GOT3 (cell line): ENCODE measurements at places on chromosomes 3 and 15.

DNA sequence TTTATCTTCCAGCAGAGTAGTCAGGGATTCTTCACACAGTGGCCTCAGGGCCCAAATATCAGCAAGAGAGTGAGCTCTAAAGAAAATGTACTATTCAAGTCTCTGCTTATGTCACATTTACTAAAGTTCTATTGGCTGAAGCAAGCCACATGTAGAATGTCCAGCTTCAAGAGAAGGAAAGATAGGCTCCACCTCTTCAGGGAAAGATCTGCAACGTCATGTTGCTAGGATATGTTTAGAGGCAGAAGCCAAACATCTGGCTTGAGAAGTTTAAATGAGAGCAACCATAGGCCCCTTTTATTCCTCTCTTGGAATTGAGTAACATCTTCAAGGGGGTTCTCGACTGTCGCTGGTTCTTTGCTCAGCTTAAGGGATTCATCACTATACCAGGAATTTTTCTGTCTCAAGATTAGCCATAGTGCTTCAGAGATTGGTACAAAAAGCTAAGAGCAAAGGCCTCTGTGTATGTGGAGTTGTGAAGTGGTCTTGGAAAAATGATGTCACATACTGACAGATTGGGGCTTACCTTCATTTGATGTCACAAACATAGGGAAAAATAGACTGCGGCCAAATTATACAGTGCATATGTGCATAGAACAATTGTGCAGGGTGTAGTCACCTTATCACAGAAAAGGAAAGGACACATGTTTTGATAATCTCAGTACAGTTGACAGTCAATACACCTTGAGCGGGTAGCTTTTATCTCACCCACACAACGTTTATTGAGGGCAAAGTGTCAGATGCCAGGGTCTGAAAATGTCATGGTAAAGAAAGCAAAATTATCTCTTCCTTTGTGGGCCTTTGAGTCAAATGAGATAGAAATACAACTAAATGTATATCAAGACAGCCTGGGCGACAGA, 11.3 kb upstream of the THRB start:
- DNase-seq, result no peak

DNA sequence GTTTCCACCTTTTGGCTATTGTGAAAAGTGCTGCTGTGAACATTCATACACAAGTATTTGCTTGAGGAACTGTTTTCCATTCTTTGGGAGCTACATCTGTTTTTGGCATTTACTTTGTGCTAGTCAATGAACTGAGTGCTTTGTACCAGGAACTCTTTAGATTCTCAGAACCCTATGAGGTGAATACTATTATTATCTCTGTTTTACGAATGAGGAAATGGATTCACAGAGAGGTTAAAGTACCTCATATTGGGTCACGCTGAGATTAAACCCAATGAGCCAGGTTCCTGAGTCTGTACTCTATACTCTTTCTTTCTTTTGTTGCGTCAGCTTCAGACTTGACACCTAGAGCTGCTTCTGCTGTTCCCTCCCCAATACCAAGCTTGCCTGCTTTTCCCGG, 358.1 kb downstream of the CNTN4 start:
- DNase-seq, result no peak

GRCh38 chr3:32700244-32700643, 15.3 kb downstream of the CNOT10 start:
- no peak for DNase-seq

DNA sequence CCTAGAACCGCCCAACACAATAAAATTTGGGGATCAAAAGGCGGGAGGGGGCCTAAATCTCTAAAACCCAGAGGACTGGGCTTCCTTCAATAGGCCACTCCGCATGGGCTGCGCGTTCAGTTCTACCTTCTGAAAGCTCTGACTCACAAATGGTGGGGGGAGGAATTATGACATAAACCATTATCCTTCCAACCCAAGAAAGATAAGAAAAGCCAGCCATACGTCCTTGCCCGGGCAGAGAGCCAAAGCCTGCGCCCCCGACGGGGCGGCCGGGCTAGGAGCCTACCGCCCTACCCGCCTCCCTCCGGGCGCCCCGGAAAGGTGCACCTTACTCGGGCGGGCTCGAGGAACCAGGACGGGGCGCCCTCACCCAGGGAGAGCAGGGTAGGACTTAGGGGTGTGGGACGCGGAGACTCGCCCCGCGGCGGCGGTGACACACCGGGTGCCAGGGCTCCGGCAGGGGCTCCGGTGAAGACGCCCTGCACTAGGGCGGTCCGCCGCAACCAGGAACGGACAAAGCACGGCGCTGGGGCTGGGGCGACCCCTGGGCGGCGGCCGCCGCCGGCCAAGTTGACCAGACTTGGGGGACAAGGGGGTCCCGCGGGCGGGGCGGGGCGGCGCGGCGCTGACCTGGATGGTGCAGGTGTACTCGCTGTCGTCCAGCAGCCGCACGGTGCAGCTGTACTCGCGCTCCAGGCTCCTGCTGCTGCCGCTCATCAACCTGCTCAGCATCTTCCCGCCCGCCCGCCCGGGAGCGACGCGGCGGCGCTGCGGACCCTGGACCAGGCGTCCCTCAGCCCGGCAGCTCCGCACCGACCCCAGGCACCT, 534 bp downstream of the FRMD5 start:
- DNase-seq, result no peak

DNA sequence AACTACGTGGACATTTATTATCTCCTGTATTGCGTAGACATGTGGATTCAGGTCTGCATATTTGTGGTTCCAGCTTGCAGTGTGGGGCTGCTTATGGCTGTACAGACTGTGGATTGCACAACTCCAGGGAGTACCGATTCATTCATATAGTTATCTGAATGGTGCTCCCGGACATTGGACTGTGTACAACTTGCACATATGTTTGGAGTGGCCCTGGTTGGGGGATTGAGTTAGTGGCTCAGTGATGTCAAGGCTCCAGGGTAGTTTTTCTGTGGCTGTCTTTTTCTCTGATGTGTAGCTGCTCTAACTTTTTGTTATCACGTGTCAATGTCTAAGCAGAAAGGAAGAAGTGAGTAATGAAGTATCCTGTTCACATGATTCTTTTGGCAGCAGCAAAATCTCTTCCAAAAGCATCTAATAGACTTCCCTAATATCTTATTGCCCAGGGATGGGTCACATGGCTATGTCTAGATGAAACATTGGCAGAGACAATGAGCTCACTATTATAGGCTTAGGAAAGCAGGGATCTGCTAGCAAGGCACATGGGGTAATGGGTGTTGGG, 15.8 kb downstream of the ST3GAL6 start:
- DNase-seq, result no peak

DNA sequence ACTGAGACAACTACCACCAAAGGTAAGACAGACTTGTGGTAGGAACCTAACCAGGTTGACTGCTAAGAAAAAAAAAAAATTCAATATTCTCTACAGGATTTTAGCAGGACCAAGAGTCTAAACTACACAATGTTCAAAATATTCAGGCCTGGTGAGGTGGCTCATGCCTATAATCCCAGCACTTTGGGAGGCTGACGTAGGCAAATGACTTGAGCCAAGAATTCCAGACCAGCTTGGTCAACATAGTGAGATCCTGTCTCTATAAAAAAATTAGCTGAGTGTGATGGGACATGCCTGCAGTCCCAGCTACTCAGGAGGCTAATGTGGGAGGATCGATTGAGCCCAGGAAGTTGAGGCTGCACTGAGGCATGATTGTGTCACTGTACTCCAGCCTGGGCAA, 341.6 kb upstream of the WNT5A start:
- DNase-seq, result no peak

DNA sequence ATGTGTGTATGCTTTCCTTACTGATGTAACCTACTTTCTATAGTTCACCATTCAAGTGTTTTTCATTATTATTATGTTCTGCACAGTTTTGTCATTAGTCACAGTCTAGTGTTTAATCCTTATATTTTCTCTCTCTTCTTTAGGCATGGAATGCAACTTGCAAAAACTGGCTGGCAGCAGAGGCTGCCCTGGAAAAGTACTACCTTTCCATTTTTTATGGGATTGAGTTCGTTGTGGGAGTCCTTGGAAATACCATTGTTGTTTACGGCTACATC, 6.9 kb downstream of the SUCNR1 start:
- no peak for DNase-seq

- no peak for DNase-seq
Measured at GRCh38 chr3:179000659-179001058, 71.0 kb downstream of the ZMAT3 start.

- DNase-seq, result no peak
Measured at GRCh38 chr3:139794469-139795265, 116.9 kb upstream of the NMNAT3 start.

DNA sequence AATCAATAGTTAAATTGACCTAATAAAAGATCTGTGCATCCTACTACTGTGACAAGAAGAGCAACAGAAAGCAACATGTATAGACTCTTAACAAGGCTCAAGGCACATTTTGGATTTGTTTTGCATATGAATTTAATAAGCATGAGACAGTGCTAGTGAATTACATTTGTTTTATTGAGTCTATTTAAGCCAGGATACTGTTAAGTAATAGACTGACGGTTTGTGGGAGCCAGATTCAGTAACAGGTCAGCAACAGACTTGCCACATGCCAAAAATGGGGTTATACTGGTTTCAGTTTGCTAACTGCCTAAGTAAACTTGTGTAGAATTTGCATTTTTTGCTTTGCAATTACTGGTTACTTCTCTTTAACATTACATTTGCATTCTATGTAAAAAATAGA, 54.0 kb downstream of the MBNL1 start:
- DNase-seq, result no peak

DNA sequence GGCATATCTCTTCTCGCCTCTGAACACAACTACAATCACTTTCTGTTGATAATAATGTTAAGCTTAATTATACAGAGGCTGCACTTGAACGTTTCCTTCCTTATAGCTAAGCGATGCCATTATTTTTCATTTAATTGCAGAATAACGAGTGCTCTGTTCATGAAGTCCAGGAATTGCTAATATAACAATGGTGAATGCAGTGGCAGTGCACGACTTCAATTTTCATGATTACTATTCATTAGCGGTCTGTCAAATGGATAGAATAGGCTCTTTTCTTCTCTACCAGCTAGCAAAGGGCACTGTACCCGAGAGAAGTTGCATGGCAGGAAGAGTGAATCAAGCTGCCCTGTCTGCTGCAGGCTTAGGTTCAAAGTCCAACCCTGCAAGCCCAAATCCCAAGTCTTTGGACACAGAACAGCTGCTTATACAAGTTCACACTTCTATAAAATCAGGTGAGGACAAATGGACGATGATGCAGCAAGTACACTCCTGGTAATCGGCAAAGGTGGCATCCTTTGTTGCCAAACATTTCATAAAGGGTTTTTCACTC, 75.6 kb downstream of the PDZRN3 start:
- no peak for DNase-seq

- no peak for DNase-seq
Measured at GRCh38 chr3:23984934-23985333, 39.8 kb downstream of the NR1D2 start.

- DNase-seq, result no peak
Measured at GRCh38 chr3:159029306-159030026, 227.6 kb downstream of the MFSD1 start.

DNA sequence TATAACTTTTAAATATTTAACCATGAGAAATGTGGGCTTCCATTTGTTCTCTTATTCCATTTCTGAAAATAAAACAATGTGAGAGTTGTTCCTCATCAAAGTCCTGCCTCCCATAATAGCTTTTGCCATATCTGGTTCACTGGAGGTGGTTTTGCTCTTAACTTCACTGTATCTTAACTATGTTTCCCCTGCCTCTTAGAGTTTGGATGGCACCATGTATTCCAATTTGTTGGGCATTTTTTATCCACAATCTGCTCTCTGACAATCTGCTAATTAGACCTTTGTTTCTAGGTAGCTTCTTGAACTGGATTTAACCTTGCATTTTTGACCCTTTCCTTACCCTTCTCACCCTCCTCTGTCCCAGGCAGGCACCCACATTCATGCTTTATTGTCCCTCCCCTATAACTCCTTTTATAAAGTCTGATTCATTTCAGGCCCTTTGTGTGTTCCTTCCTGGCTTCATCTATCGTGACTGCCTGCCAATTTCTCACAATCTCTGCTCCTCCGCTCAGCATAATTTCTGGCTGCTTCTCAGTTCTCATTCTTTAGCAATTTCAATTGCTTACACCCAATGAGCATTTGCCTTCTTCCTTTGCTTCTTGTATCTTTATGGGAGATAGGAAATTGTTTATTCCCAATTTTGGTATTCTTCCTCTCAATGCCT, 144.2 kb upstream of the ARHGEF26 start:
- DNase-seq, result no peak

DNA sequence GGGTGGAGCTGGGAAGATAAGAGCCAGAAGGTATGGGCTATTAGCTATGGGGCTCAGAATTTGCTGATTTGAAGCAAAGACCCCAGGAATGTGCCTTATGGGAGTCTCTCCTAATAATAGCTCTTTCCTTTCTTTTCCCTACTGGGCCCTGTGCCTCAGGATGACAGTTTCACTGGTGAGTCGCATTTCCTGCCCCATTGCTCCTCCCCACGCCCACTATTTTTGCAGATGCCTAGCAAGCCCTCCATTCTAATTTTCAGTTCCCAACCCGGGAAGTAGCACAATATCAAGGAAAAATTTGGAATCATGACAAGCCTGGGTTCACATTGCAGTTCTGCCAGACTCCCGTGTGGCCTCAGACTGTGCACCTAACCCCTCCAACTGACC, 583 bp downstream of the IL17RE start:
- DNase-seq, result no peak

DNA sequence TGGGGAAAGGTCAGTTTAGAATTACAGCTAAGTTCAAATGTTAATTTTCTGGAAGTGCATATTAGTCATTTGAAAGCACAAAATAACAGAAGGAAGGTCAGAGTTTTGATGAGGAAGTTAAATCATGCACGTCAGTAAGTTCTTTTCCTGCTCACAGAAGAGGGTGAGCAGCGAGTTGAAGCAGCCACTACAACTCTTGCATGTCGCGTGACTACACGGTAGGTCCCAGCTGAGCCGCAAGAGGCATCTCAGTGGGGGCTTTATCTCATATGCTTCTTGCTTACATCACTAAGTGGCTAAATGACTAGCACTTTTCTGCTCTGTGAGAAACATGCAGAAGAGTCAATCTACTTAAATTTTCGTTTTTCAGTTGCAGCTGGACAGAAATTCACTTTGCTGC, 21.3 kb upstream of the SEC62 start:
- no peak for DNase-seq

GRCh38 chr3:169562988-169563774, 100.3 kb downstream of the MECOM start:
- DNase-seq, result no peak

- DNase-seq, result no peak
Measured at GRCh38 chr3:126031981-126032471, 51.9 kb downstream of the SLC41A3 start.

- no peak for DNase-seq
Measured at GRCh38 chr3:170470063-170471016, 51.7 kb downstream of the CLDN11 start.

- DNase-seq, result no peak
Measured at GRCh38 chr15:38690216-38690615, 125.6 kb upstream of the RASGRP1 start.

DNA sequence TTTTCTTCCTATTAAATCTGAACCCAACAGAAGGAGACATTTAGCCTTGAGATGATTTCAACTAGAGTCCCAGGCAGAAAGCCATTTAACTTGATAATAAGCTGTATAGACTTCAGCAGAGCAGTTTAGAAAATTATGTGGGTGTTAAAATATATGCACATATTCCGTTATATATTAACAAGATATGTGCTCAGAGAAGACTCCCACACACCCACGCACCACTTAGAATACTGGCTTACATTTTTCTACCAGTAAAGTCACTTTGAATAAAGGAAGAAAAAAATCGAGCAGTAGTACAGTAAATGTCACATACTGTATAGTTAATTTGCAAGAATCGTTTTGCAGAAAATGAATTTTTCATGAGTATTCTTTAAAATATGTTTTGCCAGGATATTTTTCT, 599.3 kb downstream of the FGF12 start:
- DNase-seq, result no peak

- no peak for DNase-seq
Measured at GRCh38 chr3:165830746-165831145, 6.5 kb downstream of the BCHE start.
